ENCODE measurements at places on chromosomes 16 and 17.
A peak's percentile ranks its signal among the peaks of the same experiment; 100 is the strongest.

DNA sequence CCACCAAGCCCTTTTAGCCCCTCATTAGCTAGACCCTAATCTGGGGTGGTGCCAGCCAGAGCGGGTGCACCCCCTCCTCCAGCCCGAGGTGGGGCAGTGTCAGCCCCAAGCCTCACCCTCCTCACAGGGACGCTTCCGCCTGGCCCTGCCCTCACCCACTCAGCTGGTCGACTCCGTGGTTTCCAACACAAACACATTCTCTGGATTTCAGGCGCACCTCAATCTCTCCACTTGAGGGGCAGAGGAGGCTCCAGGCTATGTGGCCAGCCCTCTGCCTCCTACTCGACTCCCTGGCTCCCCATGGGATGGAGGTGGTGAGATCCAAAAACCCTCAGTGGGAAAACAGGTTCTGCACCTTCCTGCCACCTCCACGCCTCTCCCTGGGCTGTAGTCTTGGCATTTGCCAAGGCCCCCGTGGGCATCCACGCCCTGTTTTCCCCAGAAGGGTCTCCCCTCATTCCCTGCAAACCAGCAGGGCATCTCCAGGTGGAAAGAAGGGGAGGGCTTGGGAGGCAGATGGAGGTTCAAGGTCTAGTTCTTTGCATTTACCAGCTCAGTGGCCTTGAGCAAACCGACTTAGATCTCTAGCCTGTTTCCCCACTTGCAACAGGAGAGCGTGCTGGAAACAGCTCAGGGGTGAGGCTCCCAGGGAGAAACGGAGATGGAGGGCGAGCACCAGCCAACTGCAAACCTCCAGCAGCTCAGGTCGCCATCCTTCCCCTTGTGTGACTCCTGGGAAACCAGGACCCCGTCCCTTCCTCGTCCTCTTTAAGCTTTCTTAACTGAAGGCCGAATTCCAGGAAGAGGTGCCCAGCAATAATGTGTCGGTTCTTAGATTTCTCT, 1.7 kb downstream of the EMP2 start:
- peak; percentile 45 for DNase-seq

DNA sequence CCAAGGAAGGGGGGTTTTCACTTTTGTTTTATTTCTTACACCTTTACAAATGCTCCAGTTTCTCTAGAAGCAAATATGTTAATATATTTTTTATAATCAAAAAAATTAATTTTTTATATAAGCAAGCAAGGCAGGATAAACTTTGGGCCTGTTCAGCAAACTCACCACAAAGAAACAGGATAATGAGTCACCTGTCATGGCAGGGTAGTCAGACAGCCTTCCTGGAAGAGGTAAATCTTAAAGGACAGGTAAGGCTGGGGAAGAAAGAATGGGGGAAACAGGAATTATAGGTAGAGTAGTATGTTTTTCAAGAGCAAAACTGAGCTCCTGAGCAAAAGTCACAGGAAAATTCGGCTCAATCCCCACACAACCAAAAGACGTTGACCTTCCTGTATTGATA, 186.3 kb upstream of the SOX9 start:
- no peak for DNase-seq

- DNase-seq = no peak
Observed at GRCh38 chr16:64659866-64660265, 462.0 kb downstream of the CDH11 start.

DNA sequence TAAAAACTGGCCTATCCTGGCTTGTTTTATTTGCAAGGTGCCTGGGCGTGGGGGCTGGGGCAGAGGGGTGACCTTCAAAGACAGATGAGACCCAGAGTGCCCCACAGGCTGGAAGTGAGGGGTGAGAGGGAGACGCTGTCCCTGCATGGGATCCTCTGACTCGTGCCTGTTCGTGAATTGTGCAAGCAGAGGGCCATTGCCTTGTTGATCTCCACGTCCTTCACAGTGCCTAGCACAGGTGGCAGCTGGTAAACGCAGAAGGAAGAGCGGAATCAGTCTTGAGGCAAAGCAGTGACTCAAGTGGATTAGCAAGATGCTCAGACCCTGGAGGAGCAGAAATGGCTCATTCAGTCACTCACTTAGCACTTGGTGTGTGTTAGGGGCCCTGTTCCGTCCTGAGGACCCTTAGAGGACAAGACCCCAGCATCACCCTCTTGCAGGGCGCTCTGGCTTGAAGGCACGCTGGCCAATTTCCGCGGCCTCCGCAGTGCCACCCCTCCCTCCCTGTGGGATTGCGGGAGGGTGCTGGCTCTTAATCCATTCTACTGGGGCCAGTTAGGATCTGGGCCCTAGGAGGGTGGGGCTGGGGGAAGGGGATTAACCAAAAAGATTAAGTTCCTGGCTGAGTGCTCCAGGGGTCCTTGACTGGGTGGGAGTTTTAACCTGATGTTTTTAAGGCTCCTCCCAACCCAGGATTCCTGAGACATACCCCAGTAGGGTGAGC, 151.2 kb downstream of the CCDC182 start:
- DNase-seq = no peak

- DNase-seq = no peak
Observed at GRCh38 chr16:12268606-12269005, 292.1 kb downstream of the SNX29 start.

- no peak for DNase-seq
Observed at GRCh38 chr16:67674851-67675578, 8.4 kb downstream of the C16orf86 start.

Measured in muscle of leg (tissue), 16 donors.